Left kidney (tissue), 8 donors: ENCODE measurements at places on chromosomes 13 and 19.
A peak's percentile ranks its signal among the peaks of the same experiment; 100 is the strongest.

DNA sequence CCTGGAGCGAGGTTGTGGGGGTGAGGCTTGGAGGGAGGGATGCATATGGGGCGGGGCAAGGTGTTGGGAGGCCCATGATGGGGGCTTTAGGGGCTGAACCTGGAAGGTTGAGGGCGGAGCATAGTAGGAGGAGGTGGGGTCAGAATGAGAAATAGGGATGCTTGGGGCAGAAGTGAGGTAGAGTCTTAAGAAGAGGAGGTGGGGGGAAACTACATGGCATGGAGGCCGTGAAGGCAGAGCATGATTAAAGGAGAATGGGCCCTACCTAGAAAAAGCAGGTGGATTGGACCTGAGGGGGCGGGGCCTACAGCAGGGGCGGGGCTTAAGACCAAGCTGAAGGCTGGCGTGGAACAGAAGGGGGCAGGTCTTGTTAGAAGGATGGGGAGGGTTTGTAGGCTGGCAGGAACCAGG is 799 bp downstream of the NR1H2 start:
- no peak for DNase-seq

DNA sequence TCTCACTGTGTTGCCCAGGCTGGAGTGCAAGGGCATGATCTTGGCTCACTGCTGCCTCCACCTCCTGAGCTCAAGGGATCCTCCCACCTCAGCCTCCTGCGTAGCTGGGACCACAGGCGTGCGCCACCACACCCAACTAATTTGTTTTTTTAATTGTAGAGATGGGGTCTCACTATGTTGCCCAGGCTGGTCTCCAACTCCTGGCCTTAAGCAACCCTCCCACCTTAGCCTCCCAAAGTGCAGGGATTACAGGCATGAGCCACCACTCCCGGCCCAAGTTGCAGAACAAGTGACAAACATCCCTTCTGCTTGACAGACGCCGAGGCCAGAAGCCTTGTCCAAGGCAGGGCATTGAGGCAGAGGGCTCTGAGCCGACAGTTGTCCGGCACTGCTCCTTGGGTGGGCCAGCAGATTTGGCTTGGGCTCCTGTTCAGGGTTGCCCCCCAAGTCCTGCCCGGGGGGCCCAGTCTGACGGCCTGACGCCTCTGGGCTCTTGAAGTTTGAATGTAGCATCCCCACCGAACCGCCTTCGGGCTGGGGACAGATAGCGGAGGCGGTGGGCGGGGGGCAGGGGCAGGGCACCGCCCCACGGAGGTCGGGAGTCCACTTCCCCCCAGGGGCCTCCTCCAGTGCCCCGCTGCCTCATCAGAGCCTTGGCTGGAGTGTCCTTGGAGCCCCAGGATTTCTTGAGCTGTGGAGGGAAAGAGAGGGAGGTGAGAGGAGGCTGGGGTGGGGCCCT is 5.7 kb upstream of the SPACA4 start:
- no peak for DNase-seq

DNA sequence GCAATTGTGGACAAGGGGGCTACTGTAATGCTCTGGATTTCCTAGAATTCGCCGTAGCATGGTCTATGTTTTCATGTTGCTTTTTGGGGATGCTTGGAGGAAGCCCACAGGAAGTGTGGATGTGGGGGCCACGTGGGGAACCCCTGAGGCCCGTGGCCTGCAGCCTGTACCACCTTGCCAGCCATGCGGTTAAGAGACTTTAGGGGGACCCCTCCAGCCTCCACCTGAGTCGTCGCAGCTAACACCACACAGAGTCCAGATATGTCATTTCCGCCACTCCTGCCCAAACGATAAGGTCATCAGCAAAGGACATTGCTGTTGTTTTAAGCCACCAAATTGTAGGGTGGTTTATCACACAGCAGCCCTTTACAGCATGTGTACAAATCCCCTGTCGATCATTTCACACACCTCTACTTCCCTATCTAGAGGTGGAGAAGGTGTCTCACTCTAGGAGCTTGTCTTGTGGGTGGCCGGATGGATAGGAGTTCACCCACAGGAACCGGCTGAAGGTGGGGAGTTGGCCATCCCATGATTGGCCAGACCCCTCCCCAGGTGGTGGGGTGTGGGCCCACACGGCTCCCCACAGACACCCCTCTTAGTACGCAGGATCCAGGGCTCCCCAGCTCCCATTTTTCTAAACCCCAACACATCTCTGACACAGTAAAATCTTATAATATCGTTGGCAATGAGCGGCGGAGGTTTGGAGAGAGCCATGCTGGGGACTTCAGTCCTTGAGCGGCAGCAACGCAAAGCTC is 226.7 kb downstream of the TEX29 start:
- DNase-seq: no peak

GRCh38 chr13:73060251-73061160 is 1.7 kb downstream of the KLF5 start:
- peak; percentile 64 for DNase-seq

DNA sequence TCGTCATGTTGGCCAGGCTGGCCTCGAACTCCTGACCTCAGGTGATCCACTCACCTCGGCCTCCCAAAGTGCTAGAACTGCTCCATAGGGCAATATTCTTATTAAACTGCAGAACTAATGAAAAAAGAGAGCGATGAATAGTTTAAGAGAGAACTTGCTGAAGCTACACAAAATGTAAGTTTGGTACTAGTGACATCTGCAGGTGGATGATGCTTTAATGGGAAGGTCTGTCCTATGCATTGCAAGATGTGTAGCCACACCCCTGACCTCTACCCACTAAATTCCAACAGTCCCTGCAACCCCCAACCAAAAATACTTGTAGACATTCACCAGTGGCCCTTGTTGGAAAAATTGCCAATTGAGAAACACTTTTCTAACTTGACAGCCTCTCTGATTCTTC is 117.8 kb downstream of the NALCN start:
- DNase-seq: no peak

- no peak for DNase-seq
Observed at GRCh38 chr13:84569366-84569765, 687.1 kb upstream of the SLITRK1 start.

GRCh38 chr13:37565425-37565824 is 33.1 kb downstream of the POSTN start:
- DNase-seq: no peak

DNA sequence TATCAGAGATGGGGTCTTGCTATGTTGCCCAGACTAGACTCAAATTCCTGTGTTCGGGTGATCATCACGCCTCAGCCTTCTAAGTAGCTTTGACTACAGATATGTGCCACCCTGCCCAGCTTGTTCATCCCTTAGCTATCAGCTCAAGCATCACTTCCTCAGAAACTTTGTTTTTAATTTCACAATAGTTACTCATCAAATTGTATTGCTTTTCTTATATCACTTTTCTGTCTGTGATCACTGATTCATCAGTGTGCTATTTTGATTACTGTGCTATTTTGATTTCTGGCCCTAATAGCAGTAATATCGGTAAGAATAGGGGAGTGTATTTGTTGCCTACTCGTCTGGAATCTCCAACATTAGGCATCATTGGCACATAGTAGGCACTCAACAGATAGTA is 878.6 kb upstream of the PCDH20 start:
- DNase-seq: no peak

GRCh38 chr13:45341799-45342500 is 967 bp upstream of the TPT1 start:
- peak; percentile 60 for DNase-seq

DNA sequence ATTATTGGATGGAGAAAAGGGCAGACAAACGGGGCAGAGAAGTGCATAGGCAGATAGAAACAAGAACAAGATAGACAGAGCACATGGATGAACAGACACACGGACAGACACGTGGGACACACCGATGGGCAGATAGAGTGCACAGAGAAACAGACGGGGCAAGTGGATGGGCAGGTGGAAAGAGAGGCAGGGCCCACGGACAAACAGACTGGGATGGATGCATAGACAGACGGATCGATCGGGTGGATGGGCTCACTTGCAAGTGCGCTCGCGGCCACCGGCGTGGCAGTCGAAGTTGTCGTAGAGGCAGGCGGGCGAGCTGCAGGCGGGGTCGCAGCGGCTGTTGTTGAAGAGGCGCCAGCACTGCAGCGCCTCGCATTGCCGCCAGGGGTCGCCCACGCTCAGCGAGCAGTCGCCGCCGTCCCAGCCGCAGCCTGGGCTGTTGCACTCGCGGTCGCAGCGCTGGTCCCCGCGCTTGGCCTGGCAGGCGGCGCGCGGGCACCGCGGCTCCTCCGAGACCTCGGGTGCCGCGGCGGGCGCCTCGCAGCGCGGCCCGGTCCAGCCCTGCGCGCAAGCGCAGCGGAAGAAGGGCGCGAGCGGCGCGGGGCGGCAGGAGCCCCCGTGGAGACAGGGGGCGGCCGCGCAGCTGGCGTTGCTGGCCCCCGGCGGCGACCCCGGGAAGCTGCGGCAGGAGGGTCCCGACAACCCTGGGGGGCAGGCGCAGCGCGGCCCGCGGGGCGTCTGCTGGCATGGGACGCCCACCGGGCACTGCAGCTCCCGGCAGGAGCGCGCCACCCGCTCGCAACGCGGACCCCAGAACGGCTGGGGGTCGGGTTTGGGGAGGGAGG is 23.3 kb downstream of the NOTCH3 start:
- peak; percentile 76 for DNase-seq

- no peak for DNase-seq
Observed at GRCh38 chr13:99199541-99200431, 868 bp upstream of the UBAC2 start.

GRCh38 chr19:45468803-45469131 is 971 bp downstream of the FOSB start:
- DNase-seq: no peak

DNA sequence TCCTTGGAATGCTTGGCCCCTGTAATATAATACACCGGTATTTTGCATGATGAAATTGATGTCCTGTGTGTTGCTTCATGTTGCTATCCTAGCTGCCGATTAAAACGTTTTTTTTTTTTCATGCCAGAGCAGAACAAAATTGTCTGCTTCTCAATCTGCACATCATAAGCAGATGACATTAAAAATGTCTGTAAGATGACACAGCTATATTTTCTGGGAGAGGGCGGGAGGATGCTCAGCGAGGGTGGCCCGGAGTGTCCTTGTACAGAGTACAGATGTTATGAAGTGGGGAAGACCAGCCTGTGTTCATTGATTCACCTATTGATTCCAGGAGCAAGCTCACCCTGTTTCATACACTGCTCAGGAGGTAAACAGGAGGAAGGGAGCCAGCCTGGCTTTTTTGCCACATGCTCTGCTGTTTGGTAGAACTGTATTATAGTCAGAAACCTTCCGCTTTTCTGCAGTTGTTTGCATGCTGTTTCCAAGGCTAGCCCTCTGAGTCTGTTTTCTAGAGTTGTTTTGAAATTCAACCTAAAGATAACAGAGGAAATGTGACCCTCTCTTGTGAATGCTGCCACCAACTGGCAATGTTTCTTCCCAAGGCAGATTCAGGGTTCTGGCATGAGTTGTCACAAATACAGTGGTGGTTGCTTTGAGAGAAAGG is 4.7 kb upstream of the IRS2 start:
- peak; percentile 58 for DNase-seq

GRCh38 chr13:27034678-27035111 is 136.9 kb downstream of the USP12 start:
- DNase-seq: no peak

GRCh38 chr19:39845584-39845932 is 621 bp downstream of the FBL start:
- no peak for DNase-seq

DNA sequence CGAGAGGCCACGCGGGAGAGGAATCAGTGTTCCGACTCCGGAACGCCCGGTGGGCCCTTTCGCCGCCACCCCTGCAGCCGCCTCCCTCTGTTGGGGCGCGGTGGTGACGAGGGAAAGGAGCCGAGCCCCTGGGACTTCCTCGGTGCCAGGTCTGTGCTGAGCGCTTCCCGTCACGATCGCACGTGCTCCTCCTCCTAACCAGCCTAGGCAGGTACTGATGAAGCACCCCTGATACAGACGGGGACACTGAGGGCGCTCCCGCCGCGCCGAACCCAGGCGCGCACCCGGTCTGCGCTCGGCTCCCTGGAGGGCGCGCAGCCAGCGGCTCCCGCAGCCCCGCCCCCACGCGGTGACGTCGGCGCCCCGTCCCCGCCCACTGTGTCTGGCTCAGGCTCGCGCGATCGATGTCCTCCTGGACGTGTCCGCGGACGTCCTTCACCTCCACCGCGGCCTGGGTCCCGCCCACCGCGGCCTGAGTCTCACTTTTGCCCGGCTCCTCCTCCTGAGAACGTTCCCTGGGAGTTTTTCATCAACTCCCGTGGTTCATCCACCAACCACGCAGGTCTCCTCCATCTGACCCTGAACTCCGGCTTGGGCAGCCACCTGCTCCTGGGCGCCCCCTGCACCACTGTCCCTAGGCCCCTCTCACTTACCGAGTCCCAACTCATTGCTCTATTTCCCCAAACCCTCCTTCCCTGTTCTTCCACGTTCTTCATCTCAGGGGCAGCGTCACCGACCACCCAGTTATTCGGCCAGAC is 2.6 kb upstream of the KLK15 start:
- peak; percentile 71 for DNase-seq

DNA sequence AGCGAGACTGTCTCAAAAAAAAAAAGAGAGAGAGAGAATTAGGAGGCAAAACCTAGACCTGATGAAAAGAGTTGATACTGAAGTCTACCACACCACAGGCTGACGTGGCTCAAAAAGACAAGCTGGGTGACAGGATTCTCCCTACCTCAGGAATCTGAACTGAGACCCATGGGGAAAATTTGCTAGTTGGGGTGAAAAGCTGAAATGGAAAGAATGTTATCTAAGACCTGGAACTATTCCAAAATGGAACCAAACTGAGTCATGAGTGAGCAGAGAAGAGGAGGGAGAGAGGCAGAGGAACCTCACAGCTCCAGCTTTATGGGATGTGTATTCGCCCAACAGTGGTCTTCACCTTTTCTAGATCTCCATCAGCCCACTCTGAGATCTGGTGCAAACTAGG is 11.7 kb downstream of the SMG9 start:
- no peak for DNase-seq

GRCh38 chr19:48511800-48512503 is at the start of gene LMTK3:
Gene LMTK3 (minus strand): TSS chr19:48511835. CDS start chr19:48511576, 259 bp downstream.
- no peak for DNase-seq

DNA sequence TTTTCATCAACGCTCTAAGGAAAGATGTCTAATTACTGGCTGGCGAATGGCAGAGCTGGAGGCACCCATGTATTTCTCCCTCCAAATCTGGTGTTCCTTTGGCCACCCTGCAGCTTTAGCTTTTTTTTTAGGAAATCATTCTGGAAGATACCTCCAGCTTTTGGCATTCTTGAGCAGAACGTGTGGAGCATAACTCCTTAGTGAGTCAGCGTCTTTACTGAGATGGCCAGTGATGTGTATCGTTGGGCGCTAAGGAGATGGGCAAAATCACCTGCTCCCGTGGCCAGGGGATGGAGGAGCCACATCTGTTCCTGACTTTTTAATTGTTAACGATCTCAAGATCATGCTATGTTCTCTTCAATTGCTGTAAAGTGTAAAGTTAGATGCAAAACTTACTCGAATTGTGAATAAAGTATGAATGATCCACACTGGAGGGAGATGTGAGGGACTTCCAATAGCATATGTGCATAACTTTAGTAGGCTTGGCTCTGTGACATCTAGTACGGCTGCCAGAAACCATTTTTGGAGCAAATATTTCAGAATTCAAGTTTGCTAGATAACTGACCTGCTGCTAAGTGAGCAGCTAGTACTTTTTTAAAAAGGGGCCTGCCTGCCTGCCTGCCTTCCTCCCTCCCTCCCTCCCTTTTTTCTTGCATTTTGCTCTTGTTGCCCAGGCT is 24.4 kb upstream of the C1QTNF9 start:
- no peak for DNase-seq

- peak; percentile 75 for DNase-seq
Observed at GRCh38 chr13:87671031-87671752, at the start of gene SLITRK5. Gene SLITRK5 (plus strand): TSS chr13:87671371. CDS start chr13:87675389, 4,018 bp downstream.

- DNase-seq: no peak
Observed at GRCh38 chr19:53389571-53389970, 5.4 kb upstream of the ZNF765 start.

GRCh38 chr19:16885166-16885565 is 3.6 kb upstream of the F2RL3 start:
- no peak for DNase-seq

- no peak for DNase-seq
Observed at GRCh38 chr19:3572855-3573161, at the start of gene HMG20B. Gene HMG20B (plus strand): TSS chr19:3572944. CDS start chr19:3573310, 366 bp downstream.
